ENCODE measurements at places on chromosomes 6 and 20. TPM values are rescaled to one million over a fixed set of nuclear protein-coding genes. Genes with fewer than 3 reads are reported as not detected.

GGTLC1 gene
- not detected for total RNA-seq

RIMS1 gene
- 0.24 TPM for total RNA-seq

RIPOR2 gene
- 3.9 TPM for total RNA-seq

CRISP2 gene
- total RNA-seq, result not detected

- no peaks in the 10 kb centered on the region for H3K4me1 ChIP-seq
- H3K36me3 ChIP-seq, result peaks cover 15% of the 10 kb centered on the region
- no peak overlapping the region for H3K4me3 ChIP-seq
- H3K27me3 ChIP-seq, result no peaks in the 10 kb centered on the region
- H3K27ac ChIP-seq, result no peak overlapping the region
Observed at GRCh38 chr6:57190140-57190539, 18.0 kb downstream of the BAG2 start.

- no peaks in the 10 kb centered on the region for H3K36me3 ChIP-seq
- no peaks in the 10 kb centered on the region for H3K27me3 ChIP-seq
- no peak overlapping the region for H3K4me3 ChIP-seq
Observed at GRCh38 chr6:96465321-96465903, 56.2 kb upstream of the UFL1 start.

DNA sequence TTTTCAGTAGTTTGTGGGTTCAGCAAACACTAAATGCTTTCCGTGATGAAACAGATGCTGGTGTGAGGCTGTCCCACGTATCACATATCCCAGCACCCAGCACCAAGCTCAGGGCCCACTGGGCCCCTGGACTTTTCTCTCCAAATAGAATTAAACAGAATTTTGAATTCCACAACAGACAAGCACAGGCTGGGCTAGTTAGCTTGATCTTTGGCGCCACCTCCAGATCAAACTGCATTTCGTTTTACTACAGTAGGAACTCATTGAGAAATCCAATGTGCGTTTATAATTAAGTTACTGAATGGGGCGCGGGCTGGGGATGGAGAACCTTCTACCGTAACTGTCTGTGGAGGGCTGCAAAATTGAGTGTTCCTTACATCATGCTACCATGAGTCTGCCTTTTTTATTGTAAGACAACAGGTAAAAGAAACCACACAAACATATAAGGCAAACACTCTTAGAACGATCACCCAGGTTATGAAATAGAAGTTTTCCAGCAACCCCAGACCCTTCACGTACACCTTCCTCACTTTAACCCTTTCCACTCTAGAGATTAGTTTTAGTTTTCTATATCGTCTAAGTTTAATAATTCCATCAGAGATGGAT lies 107.8 kb downstream of the ZFP64 start:
- no peaks in the 10 kb centered on the region for H3K4me1 ChIP-seq
- no peaks in the 10 kb centered on the region for H3K27me3 ChIP-seq
- H3K27ac ChIP-seq, result no peak overlapping the region
- H3K4me3 ChIP-seq, result no peak overlapping the region

DNA sequence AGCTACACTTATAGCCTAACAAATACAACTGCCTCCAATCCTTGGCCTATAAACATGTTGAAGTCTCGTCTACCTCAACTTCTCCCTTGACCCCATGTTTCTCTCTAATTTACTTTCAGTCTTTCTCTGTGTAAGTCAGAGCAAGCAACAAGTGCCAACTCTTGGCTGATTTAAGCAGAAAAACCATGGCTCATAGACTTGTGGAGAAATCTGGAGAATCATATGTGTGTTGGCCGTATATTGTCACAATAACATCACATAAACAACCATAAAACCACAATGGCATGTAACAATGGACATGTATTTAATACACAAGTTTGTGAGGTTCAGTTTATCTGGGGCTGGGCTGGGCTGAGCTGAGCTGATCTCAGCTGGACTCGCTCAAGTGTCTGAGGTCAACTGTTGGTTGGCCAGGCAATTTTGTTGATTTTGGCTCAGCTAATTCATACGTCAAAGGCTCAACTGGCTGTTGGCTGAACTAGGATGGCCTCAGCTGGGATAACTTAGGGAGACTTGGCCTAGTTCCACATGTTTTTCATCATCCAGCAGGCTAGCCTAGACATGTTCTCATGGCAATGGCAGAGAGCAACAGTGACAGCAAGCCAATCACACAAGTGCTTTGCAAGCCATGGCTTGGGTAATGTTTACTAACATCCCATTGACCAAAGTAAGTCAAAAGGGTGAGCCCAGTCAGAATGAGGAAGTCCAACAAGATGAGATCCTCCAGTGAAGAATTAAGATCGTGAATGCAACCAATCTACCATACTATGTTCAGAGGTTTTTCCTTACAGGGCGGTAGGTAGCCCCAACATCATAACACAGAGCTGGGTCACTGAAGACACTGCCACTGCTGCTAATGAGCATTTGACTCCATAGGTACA lies 12.9 kb upstream of the TBC1D22B start:
- DNase-seq, result peak; percentile 95
- H3K4me3 ChIP-seq, result no peak overlapping the region
- H3K27me3 ChIP-seq, result no peaks in the 10 kb centered on the region
- H3K36me3 ChIP-seq, result no peaks in the 10 kb centered on the region
- H3K4me1 ChIP-seq, result peaks cover 47% of the 10 kb centered on the region

DNA sequence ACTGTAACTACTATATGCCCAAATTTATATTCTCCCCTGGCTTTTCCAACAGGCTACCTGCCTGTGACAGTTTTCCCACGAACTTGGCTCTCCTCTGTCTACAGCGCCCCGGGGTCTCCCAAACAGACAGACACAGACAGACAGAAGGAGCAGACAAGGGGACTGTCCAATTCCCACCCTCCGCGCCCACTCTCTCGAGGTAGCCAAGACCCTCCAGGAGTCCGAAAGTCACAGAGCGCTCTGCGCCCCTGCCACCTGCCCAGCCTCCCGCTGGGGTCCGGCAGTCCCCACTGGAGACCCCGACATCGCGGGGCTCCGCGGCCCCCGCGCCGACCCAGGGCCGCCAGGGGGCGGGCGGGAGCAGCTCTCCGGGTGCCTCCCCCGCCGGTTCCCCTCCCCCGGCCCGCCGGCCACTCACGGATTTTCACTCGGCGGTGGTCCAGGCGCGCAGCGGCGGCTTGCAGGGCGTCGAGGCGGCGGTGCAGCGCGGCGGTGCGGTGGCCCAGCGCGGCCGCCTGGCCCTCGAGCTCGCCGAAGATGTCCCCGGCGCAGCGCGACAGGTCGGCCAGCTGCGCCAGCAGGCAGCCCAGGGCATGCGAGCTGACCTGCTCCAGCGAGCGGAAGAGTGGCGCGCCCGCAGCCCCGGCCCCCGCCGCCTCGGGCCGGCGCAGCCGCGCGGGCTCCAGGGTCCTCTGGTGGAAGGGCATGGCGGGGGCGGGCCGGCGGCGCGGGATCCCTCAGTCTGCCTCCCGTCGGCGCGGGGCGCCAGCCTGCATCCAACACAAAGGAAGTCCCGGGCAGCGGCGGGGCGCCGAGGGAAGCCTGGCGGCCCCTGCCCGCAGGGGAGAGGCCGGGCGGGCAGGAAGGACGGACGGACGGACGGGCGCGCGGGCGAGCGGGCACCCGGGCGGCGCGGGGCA lies 81.3 kb upstream of the CCDC28A start:
- no peak overlapping the region for H3K27ac ChIP-seq
- H3K4me1 ChIP-seq, result 0 out of 2 replicates have a peak, but pooled peaks cover 4% of the 10 kb centered on the region
- peak; percentile 67 for DNase-seq

- no peak overlapping the region for H3K4me3 ChIP-seq
- H3K27ac ChIP-seq, result no peak overlapping the region
- H3K4me1 ChIP-seq, result no peaks in the 10 kb centered on the region
- DNase-seq, result no peak
Observed at GRCh38 chr6:2061880-2062279, 183.5 kb downstream of the GMDS start.

DNA sequence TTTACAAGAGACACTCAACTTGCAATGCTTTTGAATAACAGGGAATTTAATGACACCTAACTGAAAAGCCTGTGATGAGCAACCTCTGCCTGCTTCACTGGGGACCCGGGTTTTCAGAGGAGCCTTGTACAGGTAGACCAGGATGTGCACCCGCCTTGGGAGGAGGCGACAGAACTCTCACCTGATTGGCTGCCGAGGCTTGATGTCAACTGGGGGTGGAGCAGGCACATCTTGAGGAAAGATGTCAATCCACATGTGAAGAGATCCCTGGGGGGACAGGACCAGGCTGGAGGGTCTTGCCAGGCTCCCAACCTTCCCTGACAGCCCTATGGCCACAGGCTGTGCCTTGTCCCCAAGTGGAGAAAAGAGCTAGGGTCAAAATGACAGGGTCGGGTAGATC lies 19.8 kb downstream of the ERGIC3 start:
- H3K27me3 ChIP-seq, result no peaks in the 10 kb centered on the region
- no peak overlapping the region for H3K27ac ChIP-seq
- H3K36me3 ChIP-seq, result peaks cover 15% of the 10 kb centered on the region
- DNase-seq, result no peak

DNA sequence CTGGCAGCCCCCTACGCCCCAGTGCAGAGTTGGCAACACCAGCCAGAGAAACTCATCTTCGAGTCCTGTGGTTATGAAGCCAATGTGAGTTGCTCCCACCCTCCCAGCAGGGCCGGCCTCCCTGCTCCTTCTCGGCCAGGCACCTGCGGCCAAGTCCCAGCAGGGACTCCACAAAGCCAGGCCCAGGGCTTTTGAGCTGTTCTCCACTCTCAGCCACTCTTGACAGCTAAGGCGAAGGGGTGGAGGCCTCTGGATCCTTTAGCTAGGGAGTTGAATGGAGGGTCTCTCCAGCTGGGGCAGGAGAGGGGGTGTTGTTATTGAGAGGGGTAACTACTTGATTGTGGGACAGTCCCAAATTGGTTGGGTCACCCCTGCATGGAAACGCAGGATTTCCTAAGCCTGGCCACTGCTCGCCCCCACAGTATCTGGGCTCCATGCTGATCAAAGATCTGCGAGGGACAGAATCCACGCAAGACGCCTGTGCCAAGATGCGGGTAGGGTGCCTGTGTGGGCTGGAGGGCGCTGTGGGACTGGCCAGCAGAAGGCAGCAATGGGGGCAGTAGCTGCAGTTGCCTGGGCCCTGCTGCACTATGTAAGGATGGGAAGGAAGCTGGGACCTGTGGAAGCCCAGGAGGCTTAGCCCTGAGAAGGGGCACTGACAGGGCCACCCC lies 58.3 kb downstream of the TCP11 start:
- no peak for DNase-seq
- H3K27me3 ChIP-seq, result no peaks in the 10 kb centered on the region
- no peaks in the 10 kb centered on the region for H3K4me1 ChIP-seq
- no peak overlapping the region for H3K4me3 ChIP-seq

DNA sequence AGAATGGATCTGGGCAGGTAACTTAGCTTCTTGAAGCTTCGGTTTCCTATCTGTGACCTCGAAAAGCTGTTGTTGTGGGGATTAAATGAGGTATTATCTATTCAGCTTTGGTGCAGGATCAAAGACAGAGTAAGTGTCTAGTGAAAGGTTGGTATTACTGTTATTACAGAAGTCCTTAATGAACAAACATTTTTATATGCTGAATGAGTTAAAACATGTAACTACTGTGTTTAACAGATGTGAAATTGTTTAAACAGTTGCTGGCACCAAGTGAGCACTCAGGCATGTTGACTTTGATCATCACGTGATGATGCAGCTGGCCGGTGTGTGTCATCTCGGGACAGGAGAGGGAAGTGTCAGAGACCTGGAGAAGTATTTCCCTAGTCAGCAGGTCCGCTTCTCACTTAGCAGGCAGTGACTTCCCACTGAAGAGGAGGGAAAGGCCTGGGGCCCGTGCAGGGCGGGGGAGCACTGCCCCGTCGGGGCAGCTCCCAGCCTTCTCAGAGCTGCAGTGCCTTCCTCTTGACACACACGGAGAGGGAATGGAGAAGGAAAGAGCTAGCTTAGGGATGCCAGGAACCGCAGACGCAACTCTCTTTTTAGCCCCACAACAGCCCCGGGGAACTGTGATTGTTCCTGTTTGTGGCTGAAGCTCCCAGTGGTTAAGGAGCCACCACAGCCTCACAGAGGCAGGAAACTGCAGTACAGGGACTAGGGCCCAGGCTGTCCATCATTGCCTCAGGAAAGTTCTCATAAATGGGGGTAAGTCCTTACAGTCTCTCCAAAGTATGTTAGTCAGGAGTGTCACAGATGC lies 18.0 kb downstream of the TUBB2A start:
- DNase-seq, result peak; percentile 56
- peaks cover 10% of the 10 kb centered on the region for H3K4me1 ChIP-seq
- H3K36me3 ChIP-seq, result no peaks in the 10 kb centered on the region

- H3K4me3 ChIP-seq, result no peak overlapping the region
- no peak for DNase-seq
- peaks cover 5% of the 10 kb centered on the region for H3K4me1 ChIP-seq
- H3K27me3 ChIP-seq, result no peaks in the 10 kb centered on the region
- no peaks in the 10 kb centered on the region for H3K36me3 ChIP-seq
Observed at GRCh38 chr20:48770700-48771442, 56.9 kb downstream of the PREX1 start.

GRCh38 chr20:62476056-62476838 lies 452 bp upstream of the GATA5 start:
- no peak overlapping the region for H3K4me3 ChIP-seq
- no peak for DNase-seq
- no peaks in the 10 kb centered on the region for H3K36me3 ChIP-seq
- H3K27ac ChIP-seq, result no peak overlapping the region

DNA sequence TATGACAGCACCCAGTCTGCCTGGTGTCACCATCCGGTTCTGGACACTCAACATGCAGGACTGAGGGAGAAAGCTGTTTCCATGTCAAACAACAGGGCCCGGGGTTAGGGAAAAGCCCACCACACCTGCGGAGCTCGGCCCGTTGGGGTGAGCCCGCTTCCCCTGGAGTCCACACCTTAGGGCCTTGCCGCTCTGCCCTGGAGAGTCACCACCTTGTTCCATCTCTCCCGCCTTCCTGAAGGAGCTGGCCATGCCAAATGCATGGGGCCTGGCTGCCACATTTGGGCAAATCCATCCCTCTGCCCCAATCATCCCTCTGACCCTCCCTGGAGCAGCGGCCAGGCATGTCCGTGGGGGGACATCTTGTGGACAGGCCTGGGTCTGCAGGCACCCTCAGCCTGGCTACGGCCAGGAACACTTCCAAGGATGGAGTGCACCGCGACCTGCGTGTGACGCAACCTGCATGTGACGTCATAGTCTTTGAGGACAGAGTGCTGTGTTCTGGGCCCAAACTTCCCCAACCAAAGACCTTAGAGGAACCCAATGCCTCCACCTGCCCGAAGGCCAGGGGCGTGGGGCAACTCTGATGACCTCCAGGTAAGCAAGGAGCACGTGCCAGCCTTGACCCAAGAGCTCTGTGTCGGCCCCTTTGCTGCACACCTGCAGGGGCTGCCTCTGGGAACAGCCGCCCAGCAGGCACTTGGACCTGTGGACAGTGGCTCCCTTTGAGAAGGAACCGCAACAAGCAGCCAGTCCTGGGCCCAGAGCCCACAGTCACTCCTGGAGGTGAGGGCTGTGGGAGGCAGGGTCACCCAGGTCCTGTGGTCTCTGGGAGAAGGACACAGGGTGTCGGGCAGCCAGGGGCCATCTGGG lies 1.7 kb downstream of the CABLES2 start:
- H3K36me3 ChIP-seq, result no peaks in the 10 kb centered on the region
- H3K27me3 ChIP-seq, result peaks cover 30% of the 10 kb centered on the region
- no peak overlapping the region for H3K4me3 ChIP-seq

GRCh38 chr6:130697995-130698535 lies 129.1 kb upstream of the SMLR1 start:
- no peaks in the 10 kb centered on the region for H3K27me3 ChIP-seq
- no peak overlapping the region for H3K4me3 ChIP-seq
- no peaks in the 10 kb centered on the region for H3K4me1 ChIP-seq
- DNase-seq, result peak; percentile 75
